ENCODE measurements at places on chromosomes 3 and 15.

DNA sequence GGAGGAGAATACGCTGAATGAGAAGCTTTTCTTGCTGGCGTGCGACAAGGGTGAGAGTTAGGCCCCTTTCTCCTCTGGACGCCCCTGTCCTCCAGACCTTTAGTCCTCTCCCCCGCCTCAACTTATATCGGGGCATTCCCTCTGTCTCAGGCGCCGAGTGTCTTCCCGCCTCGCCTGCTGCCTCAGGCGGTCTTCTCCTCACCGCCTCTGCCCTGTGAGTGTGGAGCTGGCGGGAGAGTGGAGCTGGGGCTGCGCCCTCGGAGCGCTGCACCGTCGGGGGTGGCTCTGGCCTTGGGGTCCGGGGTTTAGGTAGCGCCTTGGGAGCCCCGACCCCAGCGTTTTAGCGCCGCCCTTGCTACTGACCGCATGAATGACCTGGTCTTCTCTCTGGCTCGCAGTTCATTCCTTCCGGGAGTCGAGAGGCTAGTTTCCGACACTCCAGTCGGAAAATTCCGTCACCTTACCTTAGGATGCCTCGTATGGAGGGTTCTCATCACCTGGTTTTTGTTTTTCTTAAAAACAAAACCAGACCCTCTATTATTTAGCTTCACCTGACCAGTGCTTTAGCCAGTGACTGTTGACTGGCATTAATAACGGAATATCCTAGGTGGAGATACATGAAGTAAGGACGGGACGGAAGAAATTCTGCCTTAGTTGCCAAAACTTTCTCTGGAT is 985 bp downstream of the TRPC1 start:
- DNase-seq = peak; percentile 51

DNA sequence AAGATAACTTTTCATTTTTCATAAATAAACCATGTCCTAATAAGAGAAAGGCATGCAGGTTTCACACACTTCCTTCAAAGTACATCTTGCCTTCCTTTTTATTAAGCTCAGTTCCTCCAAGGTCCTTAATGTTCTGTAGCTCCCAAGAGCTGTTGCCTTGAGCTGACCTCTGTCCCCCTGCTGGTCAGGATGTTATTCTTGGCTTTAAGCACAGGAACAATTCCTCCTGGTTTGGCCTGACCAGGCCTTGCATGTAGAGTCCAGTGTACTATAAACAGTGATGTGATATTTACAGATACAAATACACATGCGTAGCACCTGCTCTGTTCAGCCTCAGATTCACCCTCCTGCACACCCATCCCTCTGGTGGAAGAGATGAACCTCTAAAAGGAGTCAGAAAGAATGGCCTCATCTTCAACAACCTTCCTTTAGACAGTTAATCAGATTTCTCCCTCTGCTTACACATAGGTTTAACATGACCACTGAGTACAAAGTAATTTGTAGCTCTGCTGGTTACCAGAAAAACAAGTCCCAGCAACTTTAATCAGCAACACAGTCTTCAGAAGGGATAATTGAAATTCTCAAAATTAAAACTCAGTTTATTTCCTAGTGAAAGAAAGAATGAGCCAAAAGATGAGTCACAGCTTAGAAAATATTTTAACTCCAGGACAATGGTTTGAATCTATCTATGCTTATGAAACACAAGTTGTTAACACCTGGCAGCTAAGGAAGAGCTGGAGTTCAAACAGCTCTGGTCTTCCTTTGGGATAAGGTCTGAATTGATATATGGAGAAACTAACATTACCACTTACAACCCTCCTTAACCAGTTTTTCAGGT is 46.5 kb downstream of the PTPN9 start:
- DNase-seq = peak; percentile 69

GRCh38 chr15:66834881-66835878 is 133.1 kb downstream of the SMAD6 start:
- no peak for DNase-seq

- no peak for DNase-seq
Measured at GRCh38 chr3:129327510-129327909, 48.8 kb downstream of the HMCES start.

GRCh38 chr3:159253860-159254259 is 452.0 kb downstream of the MFSD1 start:
- DNase-seq = no peak

Data from ovary (tissue), 10 donors.